ENCODE measurements at places on chromosomes 7 and 10.

DNA sequence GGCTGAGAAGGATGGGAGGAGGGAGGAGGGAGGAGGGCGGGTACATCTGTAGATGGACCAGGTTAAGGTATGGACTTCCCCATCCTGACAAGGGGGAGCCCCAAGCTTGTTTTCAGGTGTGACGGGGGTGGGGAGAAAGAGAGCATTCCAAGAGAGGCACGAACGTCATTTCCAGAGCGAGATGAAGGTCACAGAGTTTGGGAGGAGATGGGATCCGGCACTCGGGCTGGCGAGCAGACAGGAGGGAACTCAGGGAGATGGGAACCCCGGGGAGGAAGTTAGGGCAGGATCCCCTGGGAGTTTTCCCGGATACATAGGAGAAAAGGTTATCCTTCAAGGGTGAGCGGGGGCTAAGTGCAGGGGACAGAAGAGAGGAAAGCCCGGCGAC lies 118.8 kb downstream of the CUX1 start:
- no peak for DNase-seq

GRCh38 chr7:136405931-136406777 lies 429.0 kb upstream of the MTPN start:
- DNase-seq, result no peak

- DNase-seq, result no peak
These were observed 34.1 kb downstream of the EGFR start for GRCh38 chr7:55052741-55053427.

DNA sequence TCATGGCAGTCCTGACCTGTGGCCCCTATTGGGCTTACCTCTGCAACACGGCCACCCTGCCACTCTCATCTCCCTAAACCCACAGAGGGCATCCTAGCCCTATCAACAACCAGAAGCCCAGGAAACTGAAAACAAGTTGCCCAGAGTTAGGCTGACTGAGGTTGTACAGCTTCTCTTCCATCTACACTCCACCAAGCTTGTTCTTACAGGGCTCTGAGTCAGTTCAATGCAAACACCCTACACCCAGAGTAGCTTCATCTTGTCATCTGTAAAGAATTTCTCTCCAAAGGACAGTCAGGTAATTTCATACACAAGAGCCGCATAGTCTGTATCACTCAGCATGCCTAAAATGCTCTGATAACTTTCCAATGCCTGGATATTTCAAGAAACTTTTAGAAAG lies 175.4 kb downstream of the ARID5B start:
- DNase-seq, result no peak

All from activated CD8-positive, alpha-beta memory T cell treated with anti-CD3 and anti-CD28 coated beads for 4 hours (primary cell).